ENCODE measurements at places on chromosomes 6 and 20.

DNA sequence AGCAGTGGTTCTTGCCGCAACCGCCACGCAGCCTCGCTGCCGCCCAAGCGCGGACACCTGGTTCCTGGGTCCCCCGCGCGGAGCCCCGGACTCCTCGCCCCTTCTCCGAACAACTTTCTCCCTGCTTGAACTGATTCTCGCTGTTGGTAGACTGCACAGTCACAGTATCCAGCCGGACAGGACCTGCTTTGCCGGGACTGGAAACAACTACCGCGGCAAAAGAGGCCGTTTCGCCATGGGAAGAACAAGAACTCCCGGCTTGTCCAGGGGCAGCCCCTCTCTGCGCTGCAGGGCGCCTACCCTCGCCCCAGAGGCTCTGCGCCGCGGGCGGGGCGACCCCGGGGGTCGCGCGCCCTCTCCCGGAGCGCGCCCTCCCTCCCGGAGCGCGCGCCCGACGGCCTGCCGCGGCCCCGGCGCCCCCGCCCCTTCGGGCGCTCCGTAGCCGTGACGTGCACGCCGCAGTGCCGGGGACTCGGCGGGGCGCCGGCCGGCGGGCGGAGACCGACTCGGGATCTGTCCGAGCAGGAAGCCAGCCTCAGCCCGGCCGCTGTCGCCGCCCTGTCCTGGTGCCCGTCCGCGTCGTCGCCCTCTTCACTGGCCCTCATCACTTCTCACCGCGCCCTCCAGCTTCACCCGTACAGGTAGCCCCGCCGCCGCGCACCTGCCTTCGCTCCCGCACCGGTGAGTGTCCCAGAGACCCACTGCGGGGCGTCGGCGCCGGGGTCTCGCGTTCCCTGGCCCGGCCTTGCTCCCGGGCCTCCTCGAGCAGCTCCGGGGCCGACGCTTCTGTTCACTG, at the start of gene MYO6:
Gene MYO6 (plus strand): TSS at position 497 of the 796 bp plus-strand sequence. CDS start 68,309 bp downstream, outside the sequence.
- DNase-seq = peak; percentile 56

DNA sequence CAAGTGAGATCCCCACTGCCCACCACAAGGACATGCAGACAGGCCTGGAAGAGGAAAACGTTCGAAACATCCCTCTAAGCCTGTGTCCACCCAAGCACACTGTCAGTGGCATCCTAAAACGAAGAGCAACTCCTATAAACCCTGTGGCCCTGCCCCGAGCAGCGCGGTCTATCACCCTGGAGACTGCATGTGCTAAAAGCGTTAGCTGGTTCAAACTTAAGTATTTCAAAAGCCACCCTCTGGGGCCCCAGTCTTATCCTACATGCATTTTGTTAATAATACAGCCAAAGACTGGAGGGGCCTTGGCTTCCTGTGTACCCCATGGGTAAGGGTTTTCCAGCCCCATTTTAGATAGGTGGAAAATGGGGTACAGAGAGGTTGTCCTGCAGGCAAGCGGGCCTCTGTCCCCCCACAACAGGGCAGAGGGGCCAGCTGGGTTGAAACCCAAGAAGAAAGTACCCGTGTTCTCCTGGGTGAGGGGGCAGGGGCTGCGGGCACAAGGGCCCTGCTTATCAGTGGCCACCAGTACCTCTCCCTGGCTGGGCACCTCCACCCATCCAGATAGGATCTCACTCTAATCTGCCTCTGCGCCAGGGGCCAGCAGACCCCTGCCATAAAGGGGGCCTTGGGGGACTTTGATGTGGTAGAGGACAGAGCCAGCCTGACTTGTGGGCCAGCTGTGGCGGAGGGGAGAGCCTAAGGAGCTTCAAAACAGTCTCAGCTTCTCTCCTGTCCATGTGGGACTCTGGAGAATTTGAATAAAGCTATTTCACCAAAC, 28.3 kb downstream of the PREX1 start:
- no peak for DNase-seq

GRCh38 chr6:87518453-87518852, 45.7 kb downstream of the SLC35A1 start:
- no peak for DNase-seq

GRCh38 chr20:719816-720215, 44.2 kb upstream of the SCRT2 start:
- DNase-seq = no peak

DNA sequence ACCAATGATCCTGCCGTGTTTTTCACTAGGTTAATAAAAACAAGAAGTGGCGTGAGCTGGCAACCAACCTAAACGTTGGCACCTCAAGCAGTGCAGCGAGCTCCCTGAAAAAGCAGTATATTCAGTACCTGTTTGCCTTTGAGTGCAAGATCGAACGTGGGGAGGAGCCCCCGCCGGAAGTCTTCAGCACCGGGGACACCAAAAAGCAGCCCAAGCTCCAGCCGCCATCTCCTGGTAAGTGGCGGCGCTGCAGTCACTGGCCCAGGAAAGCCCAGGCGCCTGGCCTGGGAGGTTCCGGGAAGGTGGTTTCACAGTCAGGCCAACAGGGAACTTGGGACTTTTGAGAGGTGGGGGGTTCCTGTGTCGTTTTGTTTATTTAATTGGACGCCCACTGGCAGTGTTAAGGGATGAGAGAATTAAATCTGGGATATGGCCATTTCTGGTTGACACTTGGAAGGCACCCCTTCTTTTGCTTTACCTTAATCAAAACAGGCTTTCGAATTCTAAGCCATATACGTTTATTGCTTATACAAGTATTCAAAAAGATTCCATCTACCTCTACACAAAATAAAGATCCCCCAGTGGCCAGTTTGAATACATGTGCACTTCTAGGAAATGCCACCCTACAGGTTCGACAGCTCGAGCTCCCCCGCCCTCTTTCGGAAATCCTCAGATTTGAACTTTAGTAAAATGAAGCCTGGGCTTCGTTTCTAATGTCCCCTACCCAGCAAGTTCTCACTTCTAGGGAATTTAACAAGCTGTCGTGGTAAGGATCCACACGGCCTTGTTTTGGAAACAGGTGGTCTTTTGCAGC, 138.9 kb downstream of the TMEM242 start:
- peak; percentile 69 for DNase-seq

GRCh38 chr6:161200610-161201370, 73.1 kb downstream of the AGPAT4 start:
- DNase-seq = no peak

DNA sequence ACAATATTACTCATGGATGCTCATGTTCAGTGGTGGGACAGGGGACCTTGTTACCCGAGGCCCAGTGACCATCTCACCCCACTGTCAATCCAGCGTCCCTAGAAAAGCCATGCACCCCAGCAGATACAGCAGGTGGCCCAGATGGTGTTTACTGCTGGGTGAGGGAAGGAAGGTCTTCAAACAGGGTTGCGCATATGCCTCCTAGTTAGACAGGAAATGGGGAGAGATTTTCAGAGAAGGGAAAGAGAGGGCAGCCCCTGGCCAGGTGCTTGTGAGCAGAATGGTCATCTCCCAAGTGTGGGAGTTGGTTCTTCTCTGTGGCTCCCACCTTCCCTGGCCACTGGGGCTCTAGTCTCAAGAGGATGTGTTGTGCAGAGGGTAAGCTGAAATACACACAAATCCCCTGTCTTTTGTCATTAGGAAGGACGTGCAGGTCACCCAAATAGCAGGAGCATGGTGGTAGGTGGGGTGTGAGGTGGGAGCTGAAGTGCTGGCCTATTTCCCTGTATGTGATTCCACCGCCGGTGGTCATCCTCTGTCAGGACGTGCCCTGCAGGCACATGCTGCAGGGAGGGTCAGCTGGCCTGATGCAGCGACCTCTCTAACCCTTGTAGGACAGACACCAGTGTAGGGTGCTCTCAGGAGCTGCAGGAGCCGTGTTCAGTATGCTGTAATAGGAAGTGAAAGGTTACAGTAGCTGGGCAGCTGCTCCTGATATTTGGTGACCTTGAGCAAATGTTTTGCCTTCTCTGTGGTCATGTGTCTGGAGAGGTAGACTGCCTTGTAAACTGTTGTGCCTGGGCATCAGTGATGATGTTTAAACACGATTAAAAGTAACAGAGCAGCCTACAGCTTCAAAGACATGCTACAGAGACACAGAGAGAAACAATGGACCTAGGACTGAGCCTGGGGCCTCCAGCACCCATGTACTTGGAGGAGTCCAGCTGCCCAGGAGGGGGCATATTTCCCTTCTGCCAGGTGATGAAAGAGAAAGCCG, 3.2 kb upstream of the CST3 start:
- DNase-seq = no peak

DNA sequence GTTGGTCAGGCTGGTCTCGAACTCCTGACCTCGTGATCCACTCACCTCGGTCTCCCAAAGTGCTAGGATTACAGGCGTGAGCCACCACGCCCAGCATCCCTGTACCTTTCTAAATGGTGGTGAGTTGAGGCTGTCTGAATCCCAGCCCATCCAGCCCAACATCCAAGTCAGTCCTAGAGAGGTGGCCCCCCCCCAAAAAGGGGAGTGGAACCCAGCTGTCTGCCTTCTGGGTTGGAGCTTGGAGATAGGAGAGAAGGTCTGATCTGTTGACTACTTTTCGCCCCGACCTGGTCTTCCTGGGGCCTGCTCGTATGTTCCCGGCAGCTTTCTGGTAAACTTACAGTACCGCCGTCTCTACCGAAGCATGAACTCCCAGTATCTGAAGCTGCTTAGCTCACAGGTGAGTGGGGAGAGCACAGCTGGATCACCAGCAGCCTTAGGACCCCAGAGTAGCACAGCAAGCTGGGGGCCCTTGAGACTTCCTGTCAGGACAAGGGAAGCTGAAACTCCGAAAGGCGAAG, 5.6 kb downstream of the CTSA start:
- no peak for DNase-seq

- no peak for DNase-seq
Observed at GRCh38 chr6:39166912-39167290, 51.9 kb upstream of the SAYSD1 start.
